ENCODE measurements at places on chromosomes 2 and 18. TPM values are rescaled to one million over a fixed set of nuclear protein-coding genes. Genes with fewer than 3 reads are reported as not detected.

DNA sequence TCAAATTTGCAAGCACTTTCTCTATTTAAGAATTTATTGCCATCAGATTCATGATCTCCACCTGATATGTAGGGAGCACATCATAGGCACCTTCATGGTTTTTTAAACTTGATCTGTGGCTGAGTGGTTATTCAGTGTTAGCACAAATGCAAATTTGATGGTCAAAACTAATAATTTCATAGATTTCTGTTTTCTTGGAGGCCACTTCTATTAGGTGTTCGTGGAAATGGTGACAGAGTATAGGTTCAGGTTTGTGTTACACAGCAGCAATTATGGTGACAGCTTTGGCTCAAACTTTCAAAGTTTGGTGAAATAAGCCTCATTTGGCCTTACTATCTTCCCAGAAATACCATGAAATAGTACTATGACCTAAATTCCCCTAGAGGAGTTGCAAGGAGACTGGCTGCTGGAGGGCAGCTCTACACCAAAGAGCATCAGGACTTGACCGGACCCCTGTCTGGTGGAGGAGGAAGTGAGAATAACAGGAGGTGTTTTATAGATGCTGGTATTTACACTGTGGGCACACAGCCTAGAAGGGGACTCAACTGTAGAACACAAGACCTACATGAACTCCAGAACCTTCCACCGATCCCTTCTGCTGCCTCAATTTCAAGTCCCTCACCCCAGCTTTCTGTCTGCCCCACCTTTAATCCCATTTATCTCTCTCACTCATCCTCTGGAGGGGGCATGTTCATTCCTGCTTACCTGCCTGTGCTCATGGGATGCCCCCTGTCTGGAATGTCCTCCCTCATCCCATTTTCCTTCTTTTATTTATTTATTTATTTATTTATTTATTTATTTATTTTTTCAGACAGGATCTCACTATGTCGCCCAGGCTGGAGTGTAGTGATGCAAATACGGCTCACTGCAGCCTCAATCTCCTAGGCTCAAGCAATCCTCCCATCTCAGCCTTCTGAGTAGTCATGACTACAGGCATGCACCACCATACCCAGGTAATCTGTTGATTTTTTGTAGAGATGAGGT lies 132.9 kb upstream of the SIX2 start:
- no peak for DNase-seq

DNA sequence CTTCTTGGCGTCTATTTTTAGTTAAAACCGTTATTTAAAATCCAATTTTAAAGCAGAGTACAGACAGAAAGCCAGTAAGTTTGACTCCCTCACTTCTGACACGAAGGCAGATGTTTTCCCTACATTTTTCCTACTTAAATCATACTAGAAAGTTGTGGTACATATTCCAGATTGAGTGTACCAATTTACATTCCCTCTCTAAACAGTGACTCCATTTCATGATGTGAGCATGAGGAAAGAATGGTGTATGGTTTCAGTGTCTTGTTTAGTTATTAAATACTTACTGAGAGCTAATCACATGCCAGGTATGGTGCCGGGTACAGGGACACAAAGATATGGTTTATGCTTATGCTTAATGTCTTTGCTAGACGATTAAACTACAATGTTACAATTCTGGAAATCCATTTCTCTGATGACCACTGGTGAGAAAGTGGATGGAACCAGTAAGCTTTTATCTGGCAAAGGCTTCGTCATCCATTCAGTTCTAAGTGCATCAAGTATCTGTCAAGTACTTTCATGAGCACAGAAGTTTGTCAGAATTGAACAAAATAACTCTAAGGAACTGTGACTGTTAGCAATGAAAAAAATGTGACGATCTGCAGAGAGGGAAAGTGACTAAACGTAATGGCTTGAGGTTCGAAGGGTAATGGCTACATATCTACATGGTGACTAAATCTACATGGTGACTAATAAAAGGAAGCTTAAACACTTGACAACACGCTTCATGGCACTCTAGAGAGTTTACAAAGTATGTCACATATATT lies 25.7 kb downstream of the MAP4K3 start:
- peak; percentile 89 for DNase-seq

GRCh38 chr2:85560812-85561279 lies 447 bp downstream of the GGCX start:
- no peak for DNase-seq

Gene C18orf54
- total RNA-seq: 3.4 TPM

DNA sequence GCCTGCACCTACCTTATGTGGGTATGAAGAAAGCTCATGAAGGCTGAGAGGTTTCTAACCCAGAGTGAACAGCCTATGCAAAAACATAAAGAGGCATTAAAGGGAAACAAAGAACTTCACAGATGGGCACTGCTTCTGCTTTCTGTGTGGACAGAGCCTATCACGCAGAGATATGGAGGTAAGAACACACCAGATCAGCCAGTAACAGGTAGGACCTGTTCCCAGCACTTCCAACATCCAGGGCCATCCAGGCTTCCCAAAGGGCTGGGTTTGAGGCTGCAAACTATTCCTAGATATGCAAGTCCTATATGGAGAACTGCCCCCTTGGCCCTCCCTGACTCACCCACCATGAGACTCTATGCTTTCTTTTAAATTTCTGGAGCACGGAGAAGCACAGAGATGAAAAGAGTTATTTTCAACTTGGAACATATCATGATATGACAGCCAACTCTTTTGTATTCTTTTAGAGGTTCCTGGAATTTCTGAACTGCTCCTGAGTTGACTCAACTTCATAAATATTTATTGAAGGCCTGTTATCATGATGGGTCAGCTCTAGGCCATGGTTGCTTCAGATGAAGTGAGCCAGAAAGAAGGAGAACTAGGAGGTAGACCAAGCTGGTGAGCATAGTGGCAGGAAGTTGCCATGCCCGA lies 77.4 kb upstream of the PPP1CB start:
- DNase-seq: no peak

GRCh38 chr2:202109139-202109736 lies 36.2 kb downstream of the KIAA2012 start:
- no peak for DNase-seq

Gene KCNJ3
- total RNA-seq: not detected

Gene CABYR
- 5.5 TPM for total RNA-seq

- peak; percentile 31 for DNase-seq
Measured at GRCh38 chr2:49753344-49753985, 599.1 kb upstream of the FSHR start.

DNA sequence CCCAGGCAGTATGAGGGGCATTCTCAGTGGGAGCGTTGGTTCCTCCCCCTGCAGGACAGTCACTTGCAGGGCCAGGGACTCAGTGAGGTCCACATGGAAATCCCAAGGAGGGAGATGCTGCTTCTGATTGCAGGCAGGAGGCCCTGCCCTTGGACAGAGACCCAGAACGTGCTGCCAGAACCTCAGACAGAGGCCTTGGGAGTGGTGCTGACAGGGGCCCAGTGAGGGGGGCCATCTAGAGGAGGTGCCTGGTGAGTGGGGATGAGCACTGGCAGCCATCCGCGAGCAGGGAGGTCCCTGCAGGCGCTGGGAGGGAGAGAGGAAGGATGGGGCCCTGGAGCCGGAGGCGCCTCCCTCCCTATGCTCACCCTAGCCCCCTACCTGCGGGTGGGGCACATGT lies 133.1 kb downstream of the DYSF start:
- no peak for DNase-seq

DNA sequence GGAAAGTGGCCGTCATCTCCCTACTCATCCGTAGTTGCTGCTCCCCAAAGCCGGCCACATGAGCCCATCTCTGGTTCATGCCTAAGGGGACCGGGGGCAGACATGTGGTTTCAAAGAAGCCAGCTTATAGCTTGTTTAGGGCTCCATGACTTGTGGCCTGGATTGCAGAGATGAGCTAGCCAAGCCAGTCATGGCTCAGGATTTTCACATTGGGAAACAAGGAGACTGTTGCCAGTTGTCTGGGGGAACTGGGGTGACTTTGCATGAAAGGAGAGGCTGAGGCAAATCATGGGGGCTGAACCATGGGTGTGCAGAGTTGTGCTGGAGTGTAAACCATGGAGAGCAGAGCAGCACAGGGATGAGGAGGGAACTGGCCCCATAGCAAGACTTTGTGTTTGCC lies 183.0 kb upstream of the APCDD1 start:
- DNase-seq: no peak

DNA sequence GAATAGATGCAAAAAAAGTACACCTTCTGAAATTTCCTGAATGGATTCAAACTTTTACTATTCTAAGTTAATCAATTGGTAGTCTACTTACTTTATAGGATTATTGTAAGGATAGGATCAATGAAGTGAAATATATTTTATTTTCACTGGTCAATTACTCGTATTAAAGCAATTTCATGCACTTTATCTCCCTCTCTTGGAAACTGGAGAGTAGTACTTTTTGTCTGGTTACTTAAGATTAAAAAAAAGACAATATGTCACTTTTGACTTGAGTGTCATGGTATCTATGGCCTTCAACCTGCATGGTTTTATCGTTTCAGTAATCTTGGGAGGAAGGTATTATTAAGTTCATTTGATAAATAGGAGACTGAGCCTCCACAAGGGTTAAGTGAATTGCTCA lies 1.0 kb upstream of the KYNU start:
- DNase-seq: no peak
